Esophagus squamous epithelium (tissue), 5 donors: ENCODE measurements at places on chromosomes 13 and 19.

- no peak overlapping the region for H3K27ac ChIP-seq
- H3K4me3 ChIP-seq: no peak overlapping the region
- H3K4me1 ChIP-seq: peaks cover 21% of the 10 kb centered on the region
- no peak for DNase-seq
- H3K36me3 ChIP-seq: no peaks in the 10 kb centered on the region
Measured at GRCh38 chr13:44573071-44573470, 3.1 kb downstream of the TSC22D1 start.

- no peak overlapping the region for H3K27ac ChIP-seq
- no peak for DNase-seq
- no peaks in the 10 kb centered on the region for H3K4me1 ChIP-seq
- H3K36me3 ChIP-seq: peaks cover 9% of the 10 kb centered on the region
- no peaks in the 10 kb centered on the region for H3K27me3 ChIP-seq
- no peak overlapping the region for H3K4me3 ChIP-seq
Measured at GRCh38 chr13:51252954-51253532, 30.8 kb downstream of the FAM124A start.

GRCh38 chr19:3457528-3458228, 22.6 kb downstream of the SMIM24 start:
- H3K27ac ChIP-seq: peak overlapping the region; percentile 88
- no peak overlapping the region for H3K4me3 ChIP-seq
- no peak for DNase-seq
- H3K27me3 ChIP-seq: no peaks in the 10 kb centered on the region
- peaks cover 46% of the 10 kb centered on the region for H3K36me3 ChIP-seq

GRCh38 chr13:78137404-78138142, 218.9 kb upstream of the EDNRB start:
- H3K36me3 ChIP-seq: no peaks in the 10 kb centered on the region
- H3K4me1 ChIP-seq: no peaks in the 10 kb centered on the region
- DNase-seq: no peak
- H3K27me3 ChIP-seq: no peaks in the 10 kb centered on the region

DNA sequence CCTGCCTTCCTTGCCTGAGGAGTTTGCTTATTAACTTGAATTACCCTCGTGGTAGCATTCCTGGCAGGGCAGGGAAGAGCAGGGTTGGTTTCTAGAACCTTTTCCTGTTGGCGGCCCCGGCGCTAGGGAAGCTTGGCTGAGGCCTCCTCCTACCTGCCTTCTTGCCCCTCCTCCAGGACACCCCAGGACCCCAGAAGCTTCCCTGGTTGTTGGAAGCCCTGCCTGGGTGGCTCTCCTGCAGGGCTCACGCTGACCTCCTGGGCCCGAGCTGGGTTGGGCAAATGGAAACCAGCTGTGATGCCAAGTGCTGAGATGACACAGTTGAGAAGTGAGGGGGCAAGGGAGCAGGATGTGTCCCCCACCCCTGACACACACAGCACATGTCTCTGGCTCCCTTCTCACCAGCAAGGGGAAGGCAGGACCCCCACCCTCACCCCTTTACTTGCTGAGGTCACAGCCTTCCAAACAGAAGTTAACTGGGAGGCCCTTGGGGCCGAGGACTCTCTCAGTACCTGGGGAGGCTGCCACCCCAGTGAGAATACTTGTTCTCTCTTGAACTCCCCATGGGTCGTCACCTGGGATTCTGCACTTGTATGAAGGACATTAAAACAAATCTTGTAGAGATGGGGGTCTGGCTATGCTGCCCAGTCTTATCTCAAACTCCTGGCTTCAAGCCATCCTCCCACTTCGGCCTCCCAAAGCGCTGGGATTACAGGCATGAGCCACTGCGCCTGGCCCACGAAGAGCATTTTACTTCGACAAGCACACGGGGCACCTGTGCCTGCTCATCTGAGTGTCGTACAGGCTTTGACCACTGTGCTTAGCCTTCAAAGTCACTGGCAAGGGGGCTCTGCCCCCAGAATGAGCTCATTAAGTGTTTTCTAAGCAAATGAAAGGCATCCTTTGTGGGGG, 10.5 kb downstream of the CEBPA start:
- H3K27ac ChIP-seq: peak overlapping the region; percentile 92
- H3K36me3 ChIP-seq: no peaks in the 10 kb centered on the region
- no peak overlapping the region for H3K4me3 ChIP-seq
- DNase-seq: no peak

DNA sequence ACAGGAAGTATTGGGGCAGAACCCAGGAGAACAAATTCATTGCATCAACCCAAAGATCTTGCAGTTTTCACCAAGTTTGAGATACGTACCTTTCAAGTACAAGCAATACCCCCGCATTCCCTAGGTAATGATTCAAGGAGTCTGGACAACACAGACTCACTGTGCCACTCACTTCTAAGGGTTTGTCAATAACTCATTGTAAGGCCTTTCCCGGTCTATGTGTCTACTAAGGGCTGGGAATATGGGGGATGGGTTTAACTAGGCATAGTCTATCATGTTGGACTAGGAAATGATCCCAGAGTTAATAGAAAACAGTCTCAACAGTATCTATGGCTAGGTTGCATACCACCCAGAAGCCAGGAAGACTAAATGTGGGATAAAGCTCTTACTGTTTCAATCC, 8.3 kb upstream of the ITM2B start:
- H3K27ac ChIP-seq: no peak overlapping the region
- peaks cover 11% of the 10 kb centered on the region for H3K4me1 ChIP-seq
- no peak overlapping the region for H3K4me3 ChIP-seq
- H3K27me3 ChIP-seq: no peaks in the 10 kb centered on the region
- no peaks in the 10 kb centered on the region for H3K36me3 ChIP-seq

- H3K27ac ChIP-seq: no peak overlapping the region
- H3K27me3 ChIP-seq: peaks cover 90% of the 10 kb centered on the region
- peaks cover 13% of the 10 kb centered on the region for H3K4me1 ChIP-seq
- H3K36me3 ChIP-seq: no peaks in the 10 kb centered on the region
- H3K4me3 ChIP-seq: no peak overlapping the region
Measured at GRCh38 chr13:20156702-20157101, 4.2 kb downstream of the GJA3 start.

DNA sequence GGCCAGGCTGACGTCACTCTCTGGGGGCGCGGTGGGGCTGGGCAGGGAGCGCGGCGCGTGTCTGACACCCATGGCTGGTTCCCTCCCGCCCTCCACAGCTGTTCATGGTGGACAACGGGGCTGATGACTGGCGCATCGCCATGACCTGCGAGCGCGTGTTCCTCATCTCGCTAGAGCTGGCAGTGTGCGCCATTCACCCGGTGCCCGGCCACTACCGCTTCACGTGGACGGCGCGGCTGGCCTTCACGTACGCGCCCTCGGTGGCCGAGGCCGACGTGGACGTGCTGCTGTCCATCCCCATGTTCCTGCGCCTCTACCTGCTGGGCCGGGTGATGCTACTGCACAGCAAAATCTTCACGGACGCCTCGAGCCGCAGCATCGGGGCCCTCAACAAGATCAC, 14.7 kb downstream of the KCNN1 start:
- DNase-seq: no peak
- no peak overlapping the region for H3K4me3 ChIP-seq
- no peak overlapping the region for H3K27ac ChIP-seq

- no peak for DNase-seq
- peaks cover 23% of the 10 kb centered on the region for H3K4me1 ChIP-seq
- H3K4me3 ChIP-seq: peak overlapping the region; percentile 97
- peaks cover 10% of the 10 kb centered on the region for H3K36me3 ChIP-seq
- H3K27me3 ChIP-seq: no peaks in the 10 kb centered on the region
- H3K27ac ChIP-seq: peak overlapping the region; percentile 94
Measured at GRCh38 chr19:29715701-29716581, 880 bp upstream of the C19orf12 start.

DNA sequence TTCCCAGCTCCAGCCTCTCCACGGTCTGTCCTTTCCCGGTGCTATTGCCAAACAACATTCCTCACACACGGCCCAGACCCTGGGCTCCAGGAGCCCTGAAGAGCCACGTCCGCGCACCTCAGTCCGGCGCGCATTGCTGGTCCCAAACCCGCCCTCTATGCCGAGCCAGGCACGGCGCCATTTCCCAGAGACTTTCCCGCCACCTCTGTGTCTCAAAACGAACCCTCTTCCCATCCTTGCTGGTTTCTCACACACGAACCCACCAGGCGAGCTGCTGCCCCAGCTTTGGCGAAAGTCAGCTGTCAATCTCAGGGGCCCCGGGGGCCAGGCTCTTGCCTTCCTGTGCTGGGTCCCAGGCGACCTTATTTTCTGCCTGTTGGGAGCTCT, 28.0 kb upstream of the F7 start:
- peaks cover 74% of the 10 kb centered on the region for H3K36me3 ChIP-seq
- no peaks in the 10 kb centered on the region for H3K27me3 ChIP-seq
- H3K27ac ChIP-seq: no peak overlapping the region
- no peak overlapping the region for H3K4me3 ChIP-seq
- no peak for DNase-seq

DNA sequence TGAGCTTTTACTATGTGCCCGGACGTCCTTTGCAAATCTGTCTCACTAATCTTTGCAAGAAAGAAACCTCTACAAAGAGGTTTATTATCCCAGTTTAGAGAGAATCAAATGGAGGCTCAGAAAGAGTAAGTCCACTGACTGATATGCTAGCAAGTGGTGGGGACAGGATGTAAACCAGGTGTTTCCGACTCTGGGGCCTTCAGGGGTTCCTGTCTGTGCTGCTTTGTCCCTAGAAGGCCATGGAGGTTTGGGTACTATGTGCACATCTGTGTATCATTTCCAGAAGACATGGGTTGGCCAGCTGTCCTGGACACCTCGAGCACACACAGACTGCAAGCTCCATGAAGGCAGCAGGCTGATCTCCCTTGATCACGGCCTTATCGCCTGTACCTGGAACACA, 1.2 kb upstream of the KPTN start:
- no peak for DNase-seq
- peak overlapping the region; percentile 96 for H3K27ac ChIP-seq
- H3K27me3 ChIP-seq: no peaks in the 10 kb centered on the region
- H3K4me3 ChIP-seq: no peak overlapping the region
- H3K36me3 ChIP-seq: peaks cover 50% of the 10 kb centered on the region

DNA sequence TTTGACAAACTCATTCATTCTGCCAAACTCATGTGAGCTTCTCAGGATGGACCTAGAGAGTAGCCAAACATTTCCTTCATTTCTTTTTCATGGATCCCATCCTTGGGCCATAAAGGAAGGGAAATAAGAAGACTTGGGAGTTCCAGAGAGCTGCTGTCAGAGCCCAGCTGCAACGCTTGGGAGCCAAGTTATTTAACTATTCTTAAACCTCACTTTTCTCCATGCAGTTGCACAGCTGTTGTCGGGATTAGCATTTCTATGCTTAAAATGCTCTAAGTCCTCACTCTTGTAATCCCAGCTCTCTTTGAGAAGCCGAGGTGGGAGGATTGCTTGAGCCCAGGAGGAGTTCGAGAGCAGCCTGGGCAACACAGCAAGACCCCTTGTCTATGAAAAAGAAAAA, 11.7 kb upstream of the CASP14 start:
- H3K27me3 ChIP-seq: peaks cover 30% of the 10 kb centered on the region
- DNase-seq: no peak
- no peaks in the 10 kb centered on the region for H3K36me3 ChIP-seq
- H3K27ac ChIP-seq: no peak overlapping the region
- no peak overlapping the region for H3K4me3 ChIP-seq

- H3K4me1 ChIP-seq: peaks cover 6% of the 10 kb centered on the region
- H3K27me3 ChIP-seq: no peaks in the 10 kb centered on the region
- no peak for DNase-seq
- H3K27ac ChIP-seq: no peak overlapping the region
- no peaks in the 10 kb centered on the region for H3K36me3 ChIP-seq
Measured at GRCh38 chr13:113292021-113292862, 4.8 kb upstream of the LAMP1 start.

GRCh38 chr19:46992699-46993535, 26.7 kb upstream of the NPAS1 start:
- DNase-seq: no peak
- no peak overlapping the region for H3K4me3 ChIP-seq
- H3K27ac ChIP-seq: no peak overlapping the region
- peaks cover 4% of the 10 kb centered on the region for H3K4me1 ChIP-seq
- H3K27me3 ChIP-seq: no peaks in the 10 kb centered on the region

- H3K4me1 ChIP-seq: no peaks in the 10 kb centered on the region
- no peaks in the 10 kb centered on the region for H3K36me3 ChIP-seq
- no peak overlapping the region for H3K4me3 ChIP-seq
- DNase-seq: no peak
Measured at GRCh38 chr13:42760951-42761350, 20.4 kb upstream of the FAM216B start.

DNA sequence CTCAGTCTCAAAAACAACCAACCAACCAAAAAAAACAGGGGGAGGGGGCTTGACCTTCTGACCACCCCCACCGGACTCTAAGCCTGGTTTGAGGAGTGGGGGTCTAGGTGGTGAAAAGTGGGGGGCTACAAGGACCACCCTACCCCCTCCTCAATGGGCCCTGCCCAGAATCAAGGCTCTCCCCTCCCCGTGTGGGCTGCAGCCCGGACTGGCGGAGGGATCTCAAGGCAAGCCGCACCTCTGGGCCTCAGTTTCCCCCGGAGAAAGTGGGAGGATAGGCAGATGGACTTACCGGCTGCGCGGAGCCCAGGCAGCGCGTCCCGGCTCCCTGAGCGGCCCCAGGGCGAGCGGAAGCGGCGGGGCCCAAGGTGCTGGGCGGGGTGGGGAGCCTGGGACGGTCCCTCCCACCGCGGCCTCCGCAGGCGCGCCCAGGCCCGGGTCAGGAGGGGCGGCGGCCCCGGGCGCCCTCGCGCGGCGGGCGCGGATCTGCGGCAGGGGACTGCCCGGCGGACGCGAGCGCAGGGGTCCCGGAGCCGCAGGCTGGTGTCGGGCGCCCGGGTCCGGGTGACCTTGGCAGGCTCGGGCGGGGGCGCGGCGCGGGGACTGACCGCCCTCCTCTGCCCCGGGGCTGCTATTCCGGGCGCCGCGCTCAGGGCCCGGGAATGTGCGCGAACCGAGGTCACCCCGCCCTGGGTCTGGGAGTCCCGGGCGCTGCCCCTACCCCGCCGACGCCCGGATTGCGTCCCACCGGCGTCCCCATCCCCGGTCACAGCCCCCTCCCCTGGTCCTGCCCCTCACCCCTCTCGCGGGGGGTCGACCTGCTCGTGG, at the start of gene ADAMTSL5:
ADAMTSL5 (minus strand) TSS at position 349 of the 828 bp plus-strand sequence. CDS start 2,076 bp downstream, outside the sequence.
- peaks cover 48% of the 10 kb centered on the region for H3K27me3 ChIP-seq
- no peaks in the 10 kb centered on the region for H3K36me3 ChIP-seq
- H3K4me1 ChIP-seq: peaks cover 61% of the 10 kb centered on the region
- peak within 1 kb of the TSS; percentile 88 for H3K27ac ChIP-seq

- H3K27ac ChIP-seq: no peak overlapping the region
- H3K36me3 ChIP-seq: no peaks in the 10 kb centered on the region
Measured at GRCh38 chr19:18229474-18229873, 3.2 kb upstream of the PDE4C start.

DNA sequence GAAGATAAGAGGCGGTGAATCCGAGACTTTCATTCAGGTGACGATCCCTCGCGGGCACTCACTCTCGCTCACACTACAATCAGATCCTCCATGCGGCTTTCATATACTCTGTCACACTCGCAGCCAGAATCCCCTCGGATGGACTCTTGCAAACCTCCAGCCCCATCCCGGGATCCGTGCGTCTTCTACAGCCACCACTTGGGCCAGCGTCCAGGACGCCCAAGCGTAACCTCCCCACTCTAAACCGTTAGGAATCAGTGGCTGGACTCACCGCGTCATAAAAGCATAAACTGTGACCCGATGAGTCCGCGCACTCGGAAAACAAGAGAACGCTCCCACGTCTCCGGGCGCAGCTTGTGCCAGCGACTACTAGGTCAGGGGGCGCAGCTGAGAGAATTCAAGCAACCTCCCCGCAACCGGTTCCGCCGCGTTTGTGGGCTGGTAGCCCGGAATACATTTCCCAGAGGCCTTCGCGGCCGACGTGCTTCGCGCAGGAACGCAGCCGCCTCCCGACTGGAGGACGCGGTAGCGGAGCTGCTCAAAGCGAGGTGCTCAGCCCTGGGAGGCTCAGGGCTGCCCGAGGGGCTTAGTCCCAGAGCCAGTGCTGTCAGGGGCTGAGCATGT, 27.6 kb downstream of the ZNF607 start:
- peak; percentile 31 for DNase-seq
- peaks cover 8% of the 10 kb centered on the region for H3K36me3 ChIP-seq
- H3K27me3 ChIP-seq: no peaks in the 10 kb centered on the region
- H3K4me1 ChIP-seq: no peaks in the 10 kb centered on the region
- H3K4me3 ChIP-seq: peak overlapping the region; percentile 51
